NB4 (cell line): ENCODE measurements at places on chromosomes 3 and 15.
A peak's percentile ranks its signal among the peaks of the same experiment; 100 is the strongest.

GRCh38 chr3:114487502-114487901, 193.7 kb downstream of the TIGIT start:
- no peak for DNase-seq

- DNase-seq = no peak
Observed at GRCh38 chr15:43948691-43949325, 122.0 kb downstream of the WDR76 start.

- no peak for DNase-seq
Observed at GRCh38 chr15:25378501-25378901, 60.3 kb downstream of the UBE3A start.

DNA sequence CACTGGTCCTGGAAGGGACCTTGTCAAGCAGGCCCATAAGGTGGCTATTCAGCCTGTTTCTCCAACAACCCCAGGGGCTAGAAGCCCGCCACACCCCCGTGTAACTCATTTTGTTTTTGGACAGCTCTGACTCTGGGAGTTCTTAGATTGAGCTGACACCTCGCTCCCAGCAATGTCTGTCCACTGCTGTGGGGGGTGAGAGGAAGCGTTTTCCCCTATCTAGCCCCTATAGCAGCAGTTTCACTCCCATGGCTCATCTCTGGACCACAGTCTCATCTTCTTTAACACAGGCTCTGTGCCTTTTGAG, 1.1 kb upstream of the PPP1R2 start:
- DNase-seq = no peak

- DNase-seq = no peak
Observed at GRCh38 chr3:31732548-31732947, 199.8 kb downstream of the STT3B start.

DNA sequence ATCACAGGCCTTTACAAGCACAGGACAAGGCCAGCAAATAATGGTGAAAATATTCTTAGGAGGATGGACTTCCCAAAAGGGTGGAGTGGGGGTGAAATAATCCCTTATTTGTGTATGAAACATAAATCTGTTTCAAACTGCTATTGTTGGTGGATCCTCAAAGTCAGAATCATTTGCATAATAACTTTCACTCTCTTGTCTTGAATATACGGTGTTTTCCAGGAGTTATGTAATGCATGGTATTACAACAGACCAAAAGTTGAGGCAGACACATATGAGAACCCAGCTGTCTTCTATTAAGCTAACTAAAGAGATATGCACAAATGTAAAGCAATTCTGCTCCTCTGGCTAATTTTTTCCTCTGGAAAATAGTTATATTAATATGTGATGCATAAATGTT, 57.7 kb downstream of the PRTG start:
- peak; percentile 22 for DNase-seq

- DNase-seq = no peak
Observed at GRCh38 chr15:22958487-22959280, 21.5 kb downstream of the CYFIP1 start.

GRCh38 chr3:81650187-81650586, 111.3 kb downstream of the GBE1 start:
- no peak for DNase-seq

GRCh38 chr3:155701882-155702465, 42.9 kb downstream of the PLCH1 start:
- peak; percentile 60 for DNase-seq

GRCh38 chr15:60795471-60795870, 316.5 kb upstream of the ICE2 start:
- no peak for DNase-seq

- DNase-seq = no peak
Observed at GRCh38 chr3:175307642-175308041, 448.5 kb downstream of the NAALADL2 start.
